ENCODE measurements at places on chromosomes 5 and 9.
A peak's percentile ranks its signal among the peaks of the same experiment; 100 is the strongest.

DNA sequence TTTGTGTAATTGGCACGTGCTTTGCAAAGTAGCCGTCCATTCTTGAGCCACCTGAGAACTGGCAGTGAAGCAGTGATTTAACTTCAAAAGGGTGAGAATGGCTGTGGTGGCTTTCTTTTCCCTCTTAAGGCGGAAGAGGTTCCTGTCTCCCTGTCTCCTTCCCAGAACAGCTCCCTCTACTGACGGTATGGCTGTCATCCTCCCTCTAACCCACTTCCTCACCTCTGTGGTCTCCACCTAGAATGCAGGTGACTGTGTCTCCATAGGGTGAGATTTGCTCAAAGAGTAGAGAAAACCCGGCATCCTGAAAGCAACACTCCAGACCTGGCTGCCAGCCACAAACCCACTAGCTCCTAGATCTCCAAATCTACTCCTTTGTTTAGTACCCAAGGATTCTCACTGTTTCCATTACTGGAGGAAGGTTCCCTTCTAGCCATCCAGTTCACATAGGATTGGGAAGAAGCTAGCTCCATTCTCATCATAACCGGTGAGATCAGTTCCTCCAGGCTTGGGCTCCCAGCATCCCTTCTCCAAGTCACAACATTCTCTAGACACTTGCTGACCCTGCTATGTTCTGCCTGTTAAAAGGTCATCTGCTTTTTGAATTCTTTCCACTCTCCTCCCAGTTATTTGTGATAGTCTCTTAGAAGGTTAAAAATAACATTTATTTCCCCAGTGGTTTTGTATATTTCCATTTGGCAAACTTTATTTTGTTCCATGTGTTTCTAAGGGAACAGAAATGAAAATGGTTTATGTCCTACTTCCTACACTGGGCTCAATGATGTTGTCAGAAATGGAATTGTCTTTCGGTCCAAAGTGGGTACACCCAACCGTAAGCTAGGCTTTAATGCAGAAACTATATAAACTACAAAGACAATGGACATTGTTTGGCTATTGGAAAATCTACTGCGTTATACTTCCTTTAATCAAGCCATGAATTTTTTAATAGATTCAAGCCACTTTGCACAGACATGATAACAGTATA is 269.4 kb downstream of the CWC27 start:
- no peaks in the 10 kb centered on the region for H3K36me3 ChIP-seq
- DNase-seq = no peak
- peak overlapping the region; percentile 66 for H3K27ac ChIP-seq
- H3K27me3 ChIP-seq = no peaks in the 10 kb centered on the region

DNA sequence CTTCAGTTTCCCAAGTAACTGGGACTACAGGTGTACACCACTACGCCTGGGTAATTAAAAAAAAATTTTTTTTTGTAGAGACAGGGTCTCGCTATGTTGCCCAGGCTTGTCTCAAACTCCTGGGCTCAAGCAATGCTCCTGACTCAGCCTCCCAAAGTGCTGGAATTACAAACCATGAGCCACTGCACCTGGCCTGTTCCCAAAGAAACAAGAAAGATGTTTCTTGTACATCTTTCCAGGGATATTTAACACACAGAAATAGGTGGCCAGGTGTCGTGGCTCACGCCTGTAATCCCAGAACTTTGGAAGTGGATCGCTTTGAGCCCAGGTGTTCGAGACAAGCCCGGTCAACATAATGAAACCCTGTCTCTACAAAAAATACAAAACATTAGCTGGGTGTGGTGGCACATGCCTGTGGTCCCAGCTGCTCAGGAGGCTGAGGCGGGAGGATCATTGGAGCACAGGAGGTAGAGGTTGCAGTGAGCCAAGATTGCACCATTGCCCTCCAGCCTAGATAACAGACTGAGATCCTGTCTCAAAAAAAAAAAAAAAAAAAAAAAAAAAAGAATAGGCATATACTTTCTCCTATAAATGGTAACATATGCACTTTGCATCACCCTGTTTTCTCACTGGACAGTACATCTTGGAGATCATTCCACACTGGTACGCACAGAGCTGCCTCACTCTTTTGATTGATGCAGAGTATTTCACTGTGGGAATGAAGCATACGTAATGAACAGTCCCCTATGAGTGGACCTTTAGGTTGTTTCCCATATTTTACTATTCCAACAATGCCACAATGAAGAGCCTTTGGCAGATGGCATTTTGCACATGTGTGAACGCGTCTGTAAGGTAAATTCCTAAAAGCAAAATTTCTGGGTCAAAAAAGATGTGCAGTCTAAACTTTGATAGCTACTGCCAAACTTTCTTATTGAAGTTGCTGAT is 2.0 kb upstream of the GRHPR start:
- H3K4me3 ChIP-seq = no peak overlapping the region
- H3K36me3 ChIP-seq = no peaks in the 10 kb centered on the region
- peaks cover 27% of the 10 kb centered on the region for H3K4me1 ChIP-seq

DNA sequence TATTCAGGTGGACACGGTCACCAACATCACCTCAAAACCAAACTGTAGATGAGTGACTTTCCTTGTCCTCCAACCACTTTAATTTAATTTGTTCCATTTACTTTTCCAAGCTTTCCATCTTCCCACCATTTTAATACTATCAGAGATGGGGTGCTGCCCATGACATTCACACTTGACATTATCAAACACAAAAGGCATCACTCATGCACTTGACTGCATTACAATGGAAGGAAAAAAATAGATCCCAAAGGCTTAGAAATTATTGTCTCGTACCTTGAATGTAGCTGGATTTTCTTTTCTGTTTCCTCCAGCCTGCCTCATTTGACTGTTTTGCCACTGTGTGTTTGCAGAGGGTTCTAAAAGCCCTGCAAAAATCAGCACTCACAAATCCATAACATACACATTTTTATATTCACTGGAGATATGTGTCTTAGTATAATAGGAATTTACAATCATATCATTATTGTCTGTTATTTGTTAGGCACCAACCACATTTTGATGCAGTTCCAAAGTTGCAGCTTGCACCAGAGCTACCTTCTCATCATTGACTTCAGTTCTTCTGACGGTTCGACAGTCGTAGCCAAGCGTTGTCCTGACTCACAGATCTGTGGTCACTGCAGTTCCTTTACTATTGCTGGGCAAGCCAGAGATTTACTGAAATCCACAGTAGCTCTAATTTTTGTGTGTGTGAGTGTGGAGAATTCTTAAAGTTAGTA is 712.3 kb upstream of the WWC1 start:
- H3K4me1 ChIP-seq = peaks cover 4% of the 10 kb centered on the region
- H3K4me3 ChIP-seq = no peak overlapping the region
- no peak overlapping the region for H3K27ac ChIP-seq
- peaks cover 68% of the 10 kb centered on the region for H3K27me3 ChIP-seq
- DNase-seq = no peak

DNA sequence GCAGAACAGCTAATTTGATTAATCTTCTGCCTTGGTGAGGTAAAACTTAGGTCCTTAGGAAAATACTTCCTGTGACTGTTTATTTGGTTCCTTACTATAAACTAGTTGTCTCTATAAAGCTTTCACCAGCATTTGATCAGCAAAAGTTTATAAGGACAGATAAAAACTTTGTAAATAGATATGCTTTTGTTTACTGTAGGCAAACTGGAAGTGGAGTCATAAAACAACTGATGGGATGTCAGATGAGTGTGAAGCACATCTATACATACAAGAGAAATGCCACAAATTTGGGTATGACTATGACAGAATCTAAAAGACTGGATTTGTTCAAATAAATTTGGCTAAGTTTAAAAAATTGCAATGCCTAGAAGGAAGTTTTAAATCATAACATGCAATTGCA is 5.5 kb downstream of the PTGER4 start:
- H3K4me3 ChIP-seq = peak overlapping the region; percentile 99
- H3K27me3 ChIP-seq = no peaks in the 10 kb centered on the region
- H3K27ac ChIP-seq = peak overlapping the region; percentile 71
- peaks cover 63% of the 10 kb centered on the region for H3K4me1 ChIP-seq

DNA sequence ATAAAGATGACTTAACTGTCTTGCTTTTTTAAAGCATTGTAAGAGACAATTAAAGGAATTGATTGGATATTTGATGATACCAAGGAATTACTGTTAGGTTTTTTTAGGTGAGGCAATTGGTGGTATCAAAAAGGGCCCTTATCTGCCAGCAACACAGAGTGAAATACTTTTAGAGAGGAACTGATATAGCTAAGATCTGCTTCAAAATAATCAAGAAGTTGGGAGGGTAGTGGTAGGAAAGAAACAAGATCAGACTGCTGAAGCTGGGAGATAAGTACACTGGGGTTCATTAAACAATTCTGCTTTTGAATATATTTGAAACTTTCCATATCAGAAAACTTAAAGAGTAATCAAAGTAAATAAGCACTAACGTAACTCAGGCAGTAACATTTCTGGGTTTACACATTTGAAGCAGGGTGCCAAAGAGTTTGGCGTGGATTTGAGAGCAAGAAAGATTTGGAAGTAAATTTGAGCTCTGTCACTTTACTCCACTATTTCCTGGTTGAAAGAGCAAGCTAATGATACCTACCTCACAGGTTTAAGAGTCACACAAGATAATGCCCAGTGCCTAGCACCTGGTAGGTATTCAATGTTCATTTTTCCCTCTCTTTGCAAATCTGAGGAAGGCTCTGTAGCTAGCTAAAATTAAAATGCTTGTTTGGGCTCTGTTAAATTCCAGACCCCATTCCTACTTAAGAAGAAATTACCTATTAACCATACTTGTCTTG is 6.9 kb downstream of the ERMP1 start:
- H3K4me1 ChIP-seq = peaks cover 1% of the 10 kb centered on the region
- no peaks in the 10 kb centered on the region for H3K27me3 ChIP-seq
- no peak overlapping the region for H3K27ac ChIP-seq
- H3K36me3 ChIP-seq = peaks cover 23% of the 10 kb centered on the region

DNA sequence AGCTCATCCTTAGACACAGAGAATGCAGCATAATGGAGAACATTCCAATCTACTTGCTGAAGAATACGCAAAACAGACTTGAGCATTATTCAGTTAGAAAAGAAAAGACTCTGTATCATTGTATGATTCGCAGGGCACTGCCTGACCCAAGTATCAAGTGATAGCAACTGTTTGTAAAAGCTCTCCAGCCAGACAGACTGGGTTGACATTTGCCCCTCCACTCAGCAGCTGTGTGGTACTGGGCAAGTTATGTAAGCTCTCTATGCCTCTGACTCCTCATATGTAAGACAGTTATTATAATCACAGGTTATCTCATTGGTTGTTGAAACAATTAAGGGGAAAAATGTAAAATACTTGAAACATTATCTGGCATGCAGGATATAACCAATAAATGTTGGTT is 505.0 kb downstream of the ELAVL2 start:
- H3K27ac ChIP-seq = no peak overlapping the region
- H3K4me1 ChIP-seq = no peaks in the 10 kb centered on the region
- H3K36me3 ChIP-seq = no peaks in the 10 kb centered on the region

DNA sequence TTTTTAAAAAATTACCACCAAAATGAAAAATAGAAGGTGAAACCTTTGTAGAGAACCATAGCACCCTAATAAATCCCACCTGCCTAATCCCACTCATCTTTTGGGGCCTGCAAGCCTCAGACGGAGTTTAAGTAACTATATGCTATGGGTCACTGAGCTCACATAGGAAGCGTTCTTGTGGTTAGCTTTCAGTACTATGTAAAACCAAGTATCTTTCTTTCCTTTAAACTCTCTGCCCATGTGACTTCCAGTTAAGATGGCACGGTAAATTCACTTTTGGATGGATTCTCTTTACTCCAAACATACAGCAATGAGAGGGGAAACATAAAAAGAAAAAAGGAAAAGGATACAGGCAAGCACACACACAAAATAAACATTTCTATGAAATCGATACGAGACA is 50.9 kb downstream of the FANCC start:
- no peaks in the 10 kb centered on the region for H3K36me3 ChIP-seq
- no peak overlapping the region for H3K27ac ChIP-seq
- H3K4me1 ChIP-seq = peaks cover 10% of the 10 kb centered on the region
- H3K4me3 ChIP-seq = no peak overlapping the region
- no peak for DNase-seq
- H3K27me3 ChIP-seq = no peaks in the 10 kb centered on the region

DNA sequence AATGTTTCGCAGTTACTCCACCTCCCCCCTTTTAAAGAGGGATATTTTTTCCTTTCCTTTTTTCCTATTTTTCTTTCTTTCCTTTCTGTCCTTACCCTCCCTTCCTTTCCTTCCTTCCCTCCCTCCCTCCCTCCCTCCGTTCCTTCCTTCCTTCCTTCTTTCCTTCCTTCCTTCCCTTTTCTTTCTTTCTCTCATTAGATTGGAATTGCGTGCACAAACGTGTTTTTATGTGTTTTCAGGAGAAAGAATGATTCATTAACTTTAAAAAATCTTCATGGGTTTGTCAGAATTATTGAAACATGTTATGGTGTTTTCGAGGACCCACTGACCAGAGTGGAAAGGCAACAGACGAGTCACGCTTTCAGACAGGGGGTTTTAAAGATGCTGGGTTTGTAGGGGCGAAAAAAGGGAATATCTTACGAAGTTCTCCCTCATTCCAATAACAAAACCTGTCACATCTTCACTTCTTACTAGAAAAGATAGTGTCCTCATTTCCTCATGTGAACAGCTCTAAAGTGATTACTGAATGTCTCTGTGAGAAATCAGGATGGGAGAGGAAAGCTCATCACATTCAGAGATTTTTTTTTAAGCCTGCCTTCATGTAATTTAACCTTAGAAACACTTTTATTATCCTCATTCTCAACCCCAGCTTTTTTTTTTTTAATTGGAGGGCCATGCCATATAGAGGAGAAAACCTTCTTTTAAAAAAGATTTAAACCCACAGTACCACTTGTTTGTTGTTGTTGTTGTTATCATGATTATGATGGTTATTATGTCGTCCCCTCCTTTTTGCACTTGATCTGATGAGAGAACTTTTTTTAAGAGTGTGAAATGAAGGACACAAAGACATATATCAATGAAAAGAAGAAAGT is 21.9 kb downstream of the NR2F1 start:
- H3K4me3 ChIP-seq = no peak overlapping the region
- H3K36me3 ChIP-seq = peaks cover 3% of the 10 kb centered on the region
- H3K4me1 ChIP-seq = peaks cover 55% of the 10 kb centered on the region
- H3K27ac ChIP-seq = no peak overlapping the region

DNA sequence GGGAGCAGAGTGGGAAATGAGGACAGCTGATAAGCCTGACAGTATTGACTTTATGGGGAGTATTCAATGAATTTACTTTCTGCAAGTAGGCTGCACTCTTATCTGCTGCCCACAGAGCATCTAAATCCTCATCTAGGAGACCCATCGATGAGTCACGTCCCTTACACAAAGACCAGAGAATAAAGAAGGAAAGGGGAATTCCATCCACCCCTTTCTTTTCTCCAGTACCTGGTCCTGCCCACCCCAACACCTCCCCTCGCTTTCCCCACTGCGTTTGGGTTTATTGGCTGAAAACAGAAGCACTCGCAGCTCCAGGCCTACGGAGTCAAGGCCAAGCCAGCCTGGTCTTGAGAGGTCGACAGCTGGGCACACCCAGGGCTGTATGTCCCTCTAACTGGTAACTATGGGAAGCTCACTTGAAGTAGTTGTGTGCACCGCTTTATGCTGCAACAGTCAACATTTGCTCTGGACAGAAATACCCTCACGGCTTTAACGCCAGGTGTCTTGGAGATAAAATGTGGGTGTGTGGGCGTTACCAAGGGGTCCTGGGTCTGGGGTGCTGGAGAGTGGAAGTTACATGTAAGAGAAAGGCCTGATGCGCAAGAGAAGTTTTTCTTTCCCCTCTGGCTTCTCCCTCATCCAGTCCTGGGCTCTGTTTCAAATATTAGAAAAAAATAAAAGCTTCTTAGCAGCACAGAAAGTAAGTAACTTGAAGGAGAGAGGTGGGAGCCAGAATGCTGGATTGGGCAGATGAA is 14.5 kb upstream of the TAL2 start:
- H3K27me3 ChIP-seq = no peaks in the 10 kb centered on the region
- H3K4me1 ChIP-seq = no peaks in the 10 kb centered on the region
- H3K4me3 ChIP-seq = no peak overlapping the region
- no peak overlapping the region for H3K27ac ChIP-seq
- DNase-seq = no peak
- H3K36me3 ChIP-seq = peaks cover 2% of the 10 kb centered on the region

Data from osteocyte (in vitro differentiated cells).